ENCODE measurements at places on chromosomes 2 and 18.

DNA sequence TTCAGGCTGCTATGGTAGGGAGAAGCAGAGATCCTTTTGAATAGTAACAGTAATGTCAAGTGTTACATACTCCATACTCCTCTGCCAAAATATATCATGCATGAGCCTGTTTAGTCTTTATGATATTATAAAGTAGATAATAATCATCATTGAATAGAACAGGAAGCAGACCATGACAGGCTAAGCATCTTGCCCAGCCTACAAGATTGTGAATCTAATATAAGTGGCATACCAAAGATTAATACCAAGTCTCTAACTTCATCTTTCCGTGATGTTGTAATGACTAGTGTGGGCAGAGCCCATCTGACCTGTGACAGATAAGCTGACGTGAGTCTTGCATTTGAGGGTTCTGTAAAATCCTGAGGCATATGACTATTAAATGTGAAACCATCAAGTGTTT is 13.1 kb downstream of the NDUFB3 start:
- DNase-seq: no peak

DNA sequence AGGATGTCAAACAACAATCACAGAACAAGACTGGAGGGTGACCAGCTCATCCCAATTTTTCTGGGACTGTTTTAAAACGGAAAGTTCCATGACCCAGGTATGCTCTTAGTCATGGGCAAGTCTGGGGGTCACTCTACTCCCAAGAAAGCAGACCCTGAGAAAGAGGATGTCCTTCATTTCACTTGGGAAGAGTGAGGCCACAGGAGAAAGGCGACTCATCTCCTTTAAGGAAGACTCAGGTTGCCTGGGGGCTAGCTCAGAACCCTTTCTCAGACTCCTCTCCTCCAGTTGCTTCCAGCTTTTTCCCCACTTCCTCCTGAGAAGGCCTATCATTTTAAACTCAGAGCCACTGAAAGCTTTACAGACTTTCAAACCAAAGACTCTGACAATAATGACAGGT is 9.3 kb downstream of the RNF152 start:
- no peak for DNase-seq

DNA sequence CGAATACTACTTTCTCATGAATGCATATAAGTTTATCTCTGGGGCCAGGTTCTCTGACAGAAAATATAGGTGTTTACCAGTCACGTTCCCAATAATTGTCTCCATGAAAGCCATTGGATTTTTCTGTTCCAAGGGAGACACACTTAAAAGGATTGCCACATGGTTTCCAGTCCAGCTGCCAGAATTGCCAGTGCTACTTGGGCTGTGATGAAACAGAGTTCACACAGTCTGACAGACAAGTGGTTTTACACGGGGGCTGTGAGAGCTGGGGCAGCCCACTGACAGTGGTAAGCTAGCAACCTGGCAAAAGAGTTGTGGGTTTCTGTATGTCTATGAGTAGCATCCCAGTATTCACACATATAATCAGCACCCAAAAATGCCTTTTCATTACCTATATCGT is 27.7 kb upstream of the ATRAID start:
- DNase-seq: no peak

- no peak for DNase-seq
Measured at GRCh38 chr2:239828192-239828972, 196.8 kb downstream of the NDUFA10 start.

DNA sequence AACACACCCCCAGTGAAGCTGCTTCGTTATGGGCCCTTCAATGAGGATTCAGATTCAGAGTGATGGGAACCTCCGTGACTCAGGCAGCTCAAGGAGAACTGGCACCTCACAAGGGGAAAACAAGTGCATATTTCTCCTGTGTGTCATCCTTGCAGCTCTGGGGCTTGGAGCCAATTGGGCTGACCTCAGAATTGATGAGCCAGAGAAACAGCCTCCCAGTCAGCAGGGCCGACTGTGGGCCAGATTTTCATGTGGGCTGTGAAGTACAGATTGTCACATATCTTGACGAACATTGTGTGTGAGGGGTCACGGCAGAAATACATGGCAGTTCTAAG is 189.6 kb upstream of the SP5 start:
- DNase-seq: no peak

- no peak for DNase-seq
Measured at GRCh38 chr18:31049189-31049588, 6.6 kb upstream of the DSC3 start.

DNA sequence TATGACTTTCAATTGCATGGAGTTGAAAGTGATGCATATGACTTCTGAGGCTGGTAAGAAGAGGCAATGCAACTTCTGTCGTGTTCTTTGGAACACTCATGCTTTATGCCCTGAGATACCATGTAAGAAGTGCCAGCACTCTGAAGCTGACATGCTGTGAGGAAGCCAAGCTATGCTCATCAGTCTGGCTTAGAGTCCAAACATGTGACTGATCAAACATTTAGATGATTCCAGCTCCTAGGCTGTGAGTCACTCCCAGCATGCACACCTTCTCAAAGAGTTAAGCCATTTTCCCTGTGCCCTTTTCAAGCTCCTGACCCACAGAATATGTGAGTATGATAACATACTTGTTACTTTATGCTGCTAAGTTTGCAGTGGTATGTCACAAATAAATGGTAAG is 15.8 kb upstream of the VRK2 start:
- no peak for DNase-seq

GRCh38 chr2:18991177-18992168 is 366.9 kb downstream of the OSR1 start:
- DNase-seq: no peak

DNA sequence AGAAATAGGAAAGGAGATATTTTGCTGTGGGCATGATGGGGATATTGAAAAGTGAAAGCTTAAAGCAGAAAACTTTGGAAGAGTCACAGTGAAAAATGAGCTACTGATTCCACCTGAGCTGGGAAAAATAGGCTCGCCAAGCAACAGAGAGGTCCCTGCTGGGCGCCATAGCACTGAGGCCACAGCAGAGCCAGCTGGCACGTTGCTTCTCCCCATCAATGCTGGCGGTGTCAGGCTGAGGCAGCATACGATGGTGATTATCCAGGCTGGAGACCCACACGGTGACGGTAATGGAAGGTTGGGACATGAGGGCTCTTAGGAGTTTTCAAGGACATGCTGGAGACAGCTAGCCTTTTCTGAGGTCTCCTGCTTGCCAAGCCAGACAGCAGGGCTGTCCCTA is 25.8 kb upstream of the DTNB start:
- no peak for DNase-seq

DNA sequence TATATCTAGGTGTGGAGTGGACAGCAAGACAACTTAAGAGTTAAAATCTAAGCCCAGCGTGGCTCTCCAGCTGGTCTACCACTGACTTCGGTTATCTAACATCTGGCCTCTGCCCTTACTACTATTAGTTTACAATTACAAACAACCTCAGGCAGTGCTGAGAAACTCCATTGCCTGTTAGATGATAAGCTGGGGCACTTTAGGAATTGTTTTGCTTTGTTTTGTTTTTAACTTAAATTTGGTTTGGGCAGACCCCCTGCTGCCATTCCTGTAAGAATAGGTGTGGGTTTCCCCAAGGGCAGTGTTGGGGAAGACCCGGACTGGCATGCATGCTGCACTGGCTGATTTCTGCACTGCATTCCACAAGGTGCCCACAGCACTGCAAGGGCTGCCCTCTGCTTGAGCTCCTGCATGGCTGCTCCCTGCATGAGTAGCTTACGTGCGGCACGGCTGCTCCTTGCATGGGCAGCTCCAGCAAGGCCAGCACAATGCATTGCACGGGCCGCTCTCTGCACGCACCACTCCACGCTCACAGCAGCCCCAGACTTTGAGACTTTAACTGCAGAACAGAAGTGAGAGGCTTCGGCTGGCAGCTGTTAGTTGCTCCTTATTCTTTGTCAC is 74.2 kb upstream of the SERTAD2 start:
- DNase-seq: no peak
